ENCODE measurements at places on chromosomes 4 and X.

DNA sequence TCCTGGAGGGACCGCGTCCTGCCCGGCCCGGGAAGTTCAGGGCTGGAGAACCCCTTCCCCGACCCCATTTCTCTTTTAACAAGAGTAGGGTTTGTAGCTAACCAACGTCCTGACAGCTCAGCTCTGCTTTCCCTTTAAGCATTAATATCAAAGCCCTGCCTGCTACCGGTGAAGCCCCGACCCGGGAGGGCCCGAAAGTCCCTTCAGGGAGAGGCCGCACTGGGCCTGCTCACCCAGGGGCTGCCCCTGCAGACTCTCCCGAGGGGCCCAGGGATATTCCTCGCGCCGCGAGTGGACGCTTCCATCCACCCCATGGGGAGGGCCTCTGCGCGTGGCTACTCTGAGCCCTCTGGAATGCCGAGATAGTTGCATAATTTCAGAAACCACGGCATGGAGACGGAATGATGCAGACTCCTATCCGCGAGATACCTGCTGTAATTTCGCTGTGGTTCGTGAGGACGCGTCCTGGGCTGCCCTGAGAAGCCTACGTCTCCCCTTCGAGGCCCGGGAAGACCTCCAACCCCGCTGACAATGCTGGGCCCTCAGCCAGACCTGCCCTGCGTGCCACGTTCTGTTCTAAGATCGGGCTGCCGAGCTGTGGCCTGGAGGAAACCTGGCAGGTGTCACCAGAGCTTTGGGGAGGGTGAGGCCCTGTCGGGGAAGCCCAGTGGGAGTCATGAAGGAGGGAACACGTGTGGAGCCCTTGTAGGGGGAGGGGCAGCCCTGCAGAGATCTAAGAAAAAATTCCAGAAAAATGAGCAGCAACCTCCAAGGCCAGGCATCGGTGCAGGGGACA, 999 bp upstream of the CTBP1 start:
- peak; percentile 79 for DNase-seq

- DNase-seq = no peak
These were observed 35.5 kb upstream of the PLAC8 start for GRCh38 chr4:83149865-83150652.

DNA sequence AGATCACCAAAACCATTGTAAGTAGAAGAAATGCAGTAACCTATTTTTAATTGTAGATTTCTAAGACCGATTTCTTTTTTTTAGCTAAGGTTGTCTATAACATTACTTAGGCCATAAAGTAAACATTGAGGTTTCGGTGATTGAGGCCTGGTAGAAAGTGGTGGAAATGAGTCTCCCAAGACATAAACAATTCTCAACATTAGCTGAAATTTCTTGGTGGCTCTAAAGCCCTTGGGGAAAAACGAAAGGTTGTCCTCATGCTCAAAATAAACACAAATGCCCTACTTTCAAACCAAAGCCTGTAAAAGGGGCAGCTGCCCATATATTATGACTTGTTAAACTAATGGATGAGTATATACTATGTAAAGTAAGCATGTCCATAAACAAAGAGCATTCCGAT, 98.8 kb downstream of the SCFD2 start:
- DNase-seq = no peak

DNA sequence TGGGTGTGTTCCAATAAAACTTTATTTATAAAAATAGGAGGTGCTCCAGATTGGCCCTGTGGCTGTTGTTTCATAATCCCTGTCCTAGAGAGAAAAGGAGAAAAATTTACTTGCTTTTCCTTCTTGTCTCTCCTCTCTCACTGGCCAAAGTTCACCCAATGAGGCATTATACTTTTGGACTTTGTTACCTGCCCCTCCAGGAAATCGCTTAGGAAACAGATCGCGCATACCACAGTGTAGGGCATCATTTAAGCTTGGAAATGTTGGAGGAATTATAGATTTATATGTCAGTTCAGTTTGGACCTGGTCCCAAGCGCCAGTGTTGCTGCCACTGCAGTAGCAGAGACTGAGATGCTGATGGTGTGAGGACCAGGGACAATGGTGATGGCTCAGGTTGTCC, 337.6 kb upstream of the NR3C2 start:
- no peak for DNase-seq

- no peak for DNase-seq
These were observed 60.8 kb upstream of the HPGD start for GRCh38 chr4:174583056-174583455.

- no peak for DNase-seq
These were observed 291.3 kb downstream of the GUCY2F start for GRCh38 chrX:109190542-109190941.

DNA sequence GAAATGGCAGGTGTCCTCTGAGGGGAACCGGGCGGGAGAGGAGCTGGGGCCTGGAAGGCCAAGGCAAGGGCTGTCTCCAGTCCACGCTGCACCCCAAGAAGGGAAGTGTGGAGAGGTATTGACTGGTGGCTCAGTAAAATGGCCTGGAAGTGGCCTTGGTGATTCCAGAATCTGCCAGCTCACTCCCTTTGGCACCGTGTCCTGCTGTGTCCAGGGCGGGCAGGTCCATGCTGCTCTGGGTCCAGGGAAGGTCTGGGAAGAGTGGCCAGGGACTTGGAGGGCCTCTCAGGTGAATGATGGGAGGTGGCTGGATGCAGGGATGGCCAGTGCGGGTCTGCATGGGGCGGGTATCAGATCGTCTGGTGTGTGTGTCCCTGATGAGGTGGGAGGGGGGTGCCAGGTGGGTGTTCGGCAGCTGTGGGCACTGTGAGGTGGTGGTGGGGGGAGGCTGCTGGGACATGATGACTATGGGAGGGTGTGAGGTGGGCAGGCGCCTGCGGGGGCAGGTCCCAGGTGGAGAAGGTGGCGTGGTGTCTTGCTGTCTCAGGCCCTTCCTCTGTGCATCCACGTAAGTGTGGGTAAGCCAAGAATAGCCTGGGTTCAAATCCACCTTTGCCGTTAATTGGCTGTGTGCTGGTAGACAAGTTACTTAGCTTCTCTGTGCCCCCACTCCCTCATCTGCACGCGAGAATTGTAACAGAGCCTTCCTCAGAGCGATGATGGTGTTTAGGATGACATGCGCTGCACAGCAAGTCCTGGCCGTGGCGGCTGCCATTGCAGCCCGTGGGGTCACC, 17.7 kb downstream of the RGS12 start:
- no peak for DNase-seq

DNA sequence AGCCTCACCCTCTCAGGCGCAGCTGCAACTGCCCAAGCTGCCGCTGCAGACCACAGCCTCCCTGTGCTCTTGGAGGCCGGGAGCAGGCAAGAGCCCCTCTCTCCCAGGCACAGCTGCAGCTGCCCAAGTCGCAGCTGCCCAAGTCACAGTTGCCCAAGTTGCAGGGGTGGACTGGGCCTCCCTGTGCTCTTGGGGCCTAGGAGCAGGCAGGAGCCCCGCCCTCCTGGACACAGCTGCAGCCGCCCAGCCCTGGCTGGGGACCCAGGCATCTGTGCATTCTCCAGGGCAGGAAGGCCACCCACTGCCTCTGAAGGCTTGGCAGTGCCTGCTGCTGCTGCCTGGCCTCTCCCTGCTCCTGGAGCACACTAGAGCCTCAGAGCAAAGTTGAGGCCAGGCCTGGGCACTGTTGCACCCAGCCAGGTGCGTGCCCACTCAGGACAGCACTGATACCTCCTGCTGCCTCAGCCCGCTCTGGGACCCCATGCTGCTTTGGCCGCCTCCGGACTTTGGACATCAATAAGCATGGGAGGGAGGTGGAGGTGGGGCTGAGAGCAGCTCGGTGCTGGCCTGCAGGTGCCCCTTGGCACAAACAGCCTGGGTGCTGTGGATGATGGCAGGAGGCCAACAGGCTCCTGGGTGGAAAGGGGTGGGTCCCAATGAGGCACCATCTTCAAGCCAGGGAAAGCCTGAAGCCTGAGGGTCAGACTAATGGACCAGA, 247.5 kb downstream of the PDGFC start:
- DNase-seq = no peak

DNA sequence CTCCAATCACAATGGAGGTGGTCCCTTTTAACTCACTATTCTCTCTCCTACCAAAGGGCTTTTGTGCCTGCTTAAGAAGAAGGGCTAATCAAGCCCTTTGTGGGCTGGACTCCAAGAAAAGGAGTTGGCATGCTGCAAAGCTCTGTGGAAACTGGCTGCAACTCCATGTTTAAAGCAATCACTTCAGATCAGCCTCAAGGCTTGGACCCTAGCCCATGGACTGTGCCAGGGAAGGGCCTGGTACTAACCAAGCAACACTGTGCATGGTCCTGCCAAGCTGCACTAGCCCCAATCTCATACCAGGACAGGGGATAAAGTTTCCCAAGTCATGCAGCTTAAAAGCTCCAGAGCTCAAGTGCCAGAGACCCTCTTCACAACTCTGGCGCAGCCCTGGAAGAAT, 86.7 kb downstream of the ATP8A1 start:
- no peak for DNase-seq

DNA sequence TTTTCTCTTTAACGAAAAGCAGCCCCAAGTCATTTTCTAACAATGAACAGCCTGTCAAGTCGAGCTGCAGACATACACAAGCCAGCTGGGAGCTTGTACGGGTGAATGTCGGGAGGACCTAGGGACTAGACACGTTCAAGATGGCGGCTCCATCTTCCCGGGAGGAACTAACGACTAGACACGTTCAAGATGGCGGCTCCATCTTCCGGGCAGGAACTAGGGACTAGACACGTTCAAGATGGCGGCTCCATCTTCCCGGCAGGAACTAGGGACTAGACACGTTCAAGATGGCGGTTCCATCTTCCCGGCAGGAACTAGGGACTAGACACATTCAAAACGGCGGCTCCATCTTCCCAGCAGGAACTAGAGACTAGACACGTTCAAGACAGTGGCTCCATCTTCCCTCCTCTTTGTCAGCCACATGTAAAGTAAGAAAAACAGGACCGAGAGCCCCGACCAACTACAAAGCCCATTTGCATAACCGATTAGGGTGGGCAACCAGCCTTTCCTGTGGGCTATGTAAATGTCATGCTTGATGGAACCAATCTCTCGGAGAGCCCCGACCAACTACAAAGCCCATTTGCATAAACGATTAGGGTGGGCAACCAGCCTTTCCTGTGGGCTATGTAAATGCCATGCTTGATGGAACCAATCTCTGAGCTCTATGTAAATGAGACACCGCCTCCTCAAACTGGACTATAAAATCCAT, 175.5 kb downstream of the DHRSX start:
- peak; percentile 89 for DNase-seq

- DNase-seq = no peak
These were observed 187.3 kb upstream of the PACRGL start for GRCh38 chr4:20512985-20513384.

GRCh38 chr4:57308301-57308700, 198.1 kb upstream of the IGFBP7 start:
- no peak for DNase-seq

DNA sequence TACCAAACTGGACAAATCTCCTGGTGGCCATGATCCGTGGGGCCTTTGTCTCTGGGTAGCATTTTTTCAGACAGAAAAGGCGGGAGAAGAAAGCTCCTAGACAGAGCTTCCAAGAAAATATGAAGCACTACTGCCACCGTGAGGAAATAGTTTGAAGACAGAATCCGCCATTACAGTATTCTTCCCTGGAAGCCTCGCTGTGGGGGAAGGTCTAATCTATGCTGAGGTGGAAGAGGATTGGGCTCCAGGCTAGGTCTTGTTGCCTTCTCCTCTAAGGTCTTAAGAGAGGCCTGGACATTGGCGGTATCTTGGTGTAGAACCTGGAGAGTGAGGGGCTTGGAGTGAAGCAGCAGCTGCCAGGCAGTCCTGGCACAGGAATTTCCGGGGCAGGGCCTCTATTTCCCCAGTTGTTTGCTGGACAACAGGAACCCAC, 218.9 kb downstream of the OR13H1 start:
- DNase-seq = no peak

DNA sequence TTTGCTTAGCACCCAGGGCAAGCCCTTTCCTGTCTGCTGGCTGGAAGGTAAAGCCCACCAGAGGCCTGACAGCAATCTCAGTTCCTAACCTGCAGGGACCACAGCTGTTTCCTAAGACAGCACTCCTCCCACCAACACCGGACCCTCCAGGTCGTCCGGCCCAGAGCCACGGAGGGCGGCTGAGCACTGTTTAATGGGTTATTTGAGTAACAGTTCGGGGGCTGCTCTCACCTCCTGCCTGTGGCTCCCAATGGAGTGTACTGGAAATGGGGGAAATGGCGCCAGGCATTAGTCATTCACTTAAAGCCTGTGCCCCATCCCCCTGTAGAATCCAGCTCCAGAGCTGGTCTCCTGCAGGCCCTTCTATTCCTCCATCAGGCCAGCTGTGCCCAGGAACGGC, 81.6 kb upstream of the ADRA2C start:
- no peak for DNase-seq

DNA sequence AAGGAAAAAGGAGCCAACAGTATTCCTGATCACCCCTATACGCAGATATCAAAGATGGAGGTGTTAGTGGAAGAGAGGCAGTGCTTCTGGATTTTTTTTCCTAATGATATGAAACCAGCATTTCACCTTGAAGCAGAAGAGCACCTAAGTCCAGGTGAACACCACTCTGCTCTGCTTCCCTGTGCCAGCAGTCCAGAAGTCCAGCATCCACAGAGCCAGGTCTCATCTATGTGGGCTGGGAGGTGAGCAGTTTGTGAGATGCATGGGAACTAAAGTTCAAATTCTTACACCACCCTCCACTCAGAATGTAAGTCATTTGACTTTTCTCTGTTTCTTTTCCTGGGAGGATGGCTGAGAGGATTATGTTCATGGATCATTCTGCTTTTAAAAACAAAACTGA, 202.6 kb downstream of the RELL1 start:
- DNase-seq = no peak

DNA sequence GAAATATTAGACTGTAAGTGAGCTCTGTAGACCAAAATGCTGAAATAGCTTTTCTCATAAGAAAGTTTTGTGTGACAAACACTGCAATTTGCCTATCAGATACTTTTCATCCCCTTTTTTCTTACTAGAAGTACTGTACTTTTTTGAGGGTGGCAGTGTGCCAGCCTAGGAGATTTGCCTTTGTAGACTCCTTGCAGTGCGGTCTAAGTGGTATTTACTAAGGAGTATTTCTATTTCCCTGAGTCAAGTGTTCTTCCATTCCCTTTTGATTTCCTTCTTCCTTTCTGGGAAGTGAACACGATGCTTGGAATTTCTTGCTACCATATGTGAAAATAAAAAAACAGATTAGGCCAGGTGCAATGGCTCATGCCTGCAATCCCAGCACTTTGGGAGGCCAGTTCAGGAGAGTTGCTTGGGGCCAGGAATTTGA, 34.6 kb downstream of the PDLIM5 start:
- no peak for DNase-seq

DNA sequence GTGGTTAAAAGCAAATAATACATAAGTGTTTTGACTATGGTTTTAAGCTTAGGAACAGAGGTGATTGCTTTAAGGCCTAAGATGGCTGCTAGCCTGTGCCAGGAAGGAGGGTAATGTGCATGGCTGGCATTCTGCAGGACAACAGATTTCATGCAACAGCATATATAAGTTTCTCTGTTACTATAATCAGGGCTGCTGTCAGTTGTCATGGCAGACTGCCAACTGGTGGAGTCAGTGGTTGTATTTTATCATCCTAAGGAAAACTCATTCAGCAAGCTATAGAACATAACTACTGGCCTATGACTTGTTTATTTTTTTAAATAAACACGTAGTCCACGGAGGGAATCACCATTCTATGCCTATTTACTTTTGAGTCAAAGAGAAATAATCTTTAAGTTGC, 77.7 kb upstream of the DCAF8L1 start:
- DNase-seq = no peak
